ENCODE measurements at places on chromosomes 2 and 18. TPM values are rescaled to one million over a fixed set of nuclear protein-coding genes. Genes with fewer than 3 reads are reported as not detected.

The METTL8 gene
- 99.3 TPM for polyA plus RNA-seq

The TEKT4 gene
- polyA plus RNA-seq, result not detected

The CROCC2 gene
- polyA plus RNA-seq, result not detected

The DSG2 gene
- polyA plus RNA-seq, result not detected

The OTX1 gene
- polyA plus RNA-seq, result not detected

The ZDBF2 gene
- polyA plus RNA-seq, result 4.9 TPM

The NDUFB3 gene
- polyA plus RNA-seq, result 188 TPM

The CD207 gene
- polyA plus RNA-seq, result not detected

The B3GNT7 gene
- 3.3 TPM for polyA plus RNA-seq

The GAL3ST2 gene
- polyA plus RNA-seq, result not detected

The KLHL41 gene
- polyA plus RNA-seq, result not detected

The CPLX4 gene
- polyA plus RNA-seq, result not detected

The ST6GAL2 gene
- not detected for polyA plus RNA-seq

The SP110 gene
- 273 TPM for polyA plus RNA-seq

The COL4A3 gene
- 6.2 TPM for polyA plus RNA-seq

The PLEK gene
- polyA plus RNA-seq, result 110 TPM

The ARID5A gene
- polyA plus RNA-seq, result 62.3 TPM

Measured in IgD-negative memory B cell (primary cell).